ENCODE measurements at places on chromosomes 13 and 19.
A peak's percentile ranks its signal among the peaks of the same experiment; 100 is the strongest.

- no peak for DNase-seq
These were observed 23.4 kb downstream of the MBD3L2B start for GRCh38 chr19:6997679-6998445.

DNA sequence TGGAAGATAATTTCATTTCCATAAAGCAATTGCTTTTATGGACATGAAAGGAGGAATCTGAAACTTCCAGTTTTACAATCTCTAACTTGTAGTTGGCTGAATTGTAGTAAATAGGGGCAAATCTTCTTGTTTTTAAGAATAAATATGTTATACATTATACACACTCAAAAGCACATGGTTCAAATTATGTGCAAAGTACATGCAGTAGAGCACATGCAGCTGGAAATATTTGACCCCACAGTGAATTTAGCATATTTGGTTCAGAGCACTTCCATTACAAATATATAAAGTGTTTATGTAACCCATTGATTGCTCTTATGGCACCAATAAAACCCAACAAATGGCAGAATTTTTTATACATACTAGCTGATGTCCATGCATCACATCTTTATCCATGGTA, 180.5 kb downstream of the IRS2 start:
- DNase-seq = no peak

DNA sequence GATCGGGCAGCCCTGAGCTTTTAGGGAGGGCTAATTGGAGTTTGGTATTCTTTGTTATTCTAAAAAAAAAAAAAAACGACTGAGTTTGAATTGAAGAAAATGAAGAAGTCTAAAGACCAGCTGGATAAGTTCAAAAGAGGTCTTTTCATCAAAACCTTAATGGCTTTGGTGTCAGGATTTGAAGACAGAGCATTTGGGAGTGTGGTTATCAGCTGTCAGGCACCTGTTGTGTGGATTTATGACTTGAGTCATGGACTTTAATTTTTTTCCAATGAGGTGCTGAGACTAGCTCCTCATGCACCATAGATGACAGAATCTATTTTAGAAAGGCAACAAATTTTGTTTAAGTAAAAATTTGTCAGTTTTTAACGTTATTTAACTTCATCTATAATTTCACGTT, 72.5 kb downstream of the FREM2 start:
- no peak for DNase-seq

DNA sequence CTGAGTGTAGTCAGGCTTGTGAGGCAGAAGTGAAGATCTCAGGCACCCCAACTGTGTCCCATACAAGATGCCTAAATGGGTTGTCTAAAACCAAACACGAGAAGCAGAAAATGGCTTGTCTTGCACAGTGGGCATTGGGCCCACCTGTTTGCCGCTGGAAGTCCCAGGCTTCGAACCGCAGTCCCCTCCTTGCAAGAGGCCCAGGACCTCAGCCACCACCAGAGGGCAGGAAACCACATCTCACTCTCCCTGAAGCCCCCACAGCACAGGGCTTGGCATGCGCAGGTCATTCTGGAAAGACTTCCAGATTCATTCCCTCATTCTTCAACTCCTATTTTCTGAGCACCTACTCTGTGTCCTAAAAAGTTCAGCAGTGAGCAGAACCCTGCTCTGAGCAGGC, 973.7 kb downstream of the UQCRFS1 start:
- no peak for DNase-seq

DNA sequence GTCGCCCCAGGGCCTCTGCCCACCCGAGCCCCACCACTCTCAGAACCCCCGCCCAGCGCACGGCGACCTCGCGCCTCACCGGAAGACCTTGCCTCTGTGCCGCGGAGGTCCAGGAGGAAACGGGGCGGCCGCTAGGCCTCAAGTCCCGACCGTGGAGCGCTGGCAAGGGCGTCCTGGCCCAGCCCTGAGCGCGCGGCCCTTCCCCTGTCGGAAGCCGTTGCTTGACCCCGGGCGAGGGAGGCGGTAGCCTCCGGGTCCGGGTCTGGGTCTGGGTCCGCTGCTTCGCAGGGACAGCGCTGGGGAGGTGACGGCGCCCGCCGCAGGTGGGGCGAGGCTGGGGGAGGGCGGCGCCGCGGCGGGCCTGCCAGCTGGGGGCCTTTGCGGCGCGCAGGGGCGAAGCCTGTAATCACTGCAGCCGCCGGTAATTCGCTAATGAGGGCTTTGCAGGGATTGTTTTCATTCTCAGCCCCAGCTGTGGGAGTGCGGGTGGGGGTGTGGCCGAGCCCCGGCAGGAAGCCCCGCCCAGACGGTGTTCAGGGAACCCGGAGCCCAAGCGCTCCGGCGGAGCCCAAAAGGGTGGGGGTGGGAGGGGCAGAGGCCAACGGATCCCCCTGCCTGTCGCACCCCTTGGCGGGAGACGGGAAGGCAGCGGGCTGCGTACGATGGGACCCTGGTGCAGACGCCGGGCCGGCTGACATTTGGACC, 8.6 kb downstream of the C19orf25 start:
- DNase-seq = peak; percentile 62

- DNase-seq = no peak
These were observed 136.2 kb downstream of the KLF12 start for GRCh38 chr13:73997964-73998363.

DNA sequence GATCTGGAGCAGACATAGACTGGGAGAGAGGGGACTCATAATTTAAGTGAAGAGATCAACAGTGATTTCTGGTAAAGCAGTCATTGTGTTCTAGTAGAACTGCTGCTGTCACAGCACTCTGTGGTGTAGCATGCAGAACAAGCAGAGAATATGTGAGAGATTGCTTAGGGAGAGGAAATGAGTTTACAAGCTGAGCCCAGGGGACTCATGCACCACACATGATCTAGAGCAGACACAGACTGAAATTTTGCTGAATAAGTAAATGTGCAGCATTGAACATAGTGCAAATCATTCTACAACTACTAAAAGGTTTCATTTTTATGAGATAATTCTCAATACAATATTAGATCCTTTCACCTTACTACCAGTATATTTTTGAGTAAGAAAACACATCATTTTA, 125.7 kb downstream of the MYO16 start:
- no peak for DNase-seq

DNA sequence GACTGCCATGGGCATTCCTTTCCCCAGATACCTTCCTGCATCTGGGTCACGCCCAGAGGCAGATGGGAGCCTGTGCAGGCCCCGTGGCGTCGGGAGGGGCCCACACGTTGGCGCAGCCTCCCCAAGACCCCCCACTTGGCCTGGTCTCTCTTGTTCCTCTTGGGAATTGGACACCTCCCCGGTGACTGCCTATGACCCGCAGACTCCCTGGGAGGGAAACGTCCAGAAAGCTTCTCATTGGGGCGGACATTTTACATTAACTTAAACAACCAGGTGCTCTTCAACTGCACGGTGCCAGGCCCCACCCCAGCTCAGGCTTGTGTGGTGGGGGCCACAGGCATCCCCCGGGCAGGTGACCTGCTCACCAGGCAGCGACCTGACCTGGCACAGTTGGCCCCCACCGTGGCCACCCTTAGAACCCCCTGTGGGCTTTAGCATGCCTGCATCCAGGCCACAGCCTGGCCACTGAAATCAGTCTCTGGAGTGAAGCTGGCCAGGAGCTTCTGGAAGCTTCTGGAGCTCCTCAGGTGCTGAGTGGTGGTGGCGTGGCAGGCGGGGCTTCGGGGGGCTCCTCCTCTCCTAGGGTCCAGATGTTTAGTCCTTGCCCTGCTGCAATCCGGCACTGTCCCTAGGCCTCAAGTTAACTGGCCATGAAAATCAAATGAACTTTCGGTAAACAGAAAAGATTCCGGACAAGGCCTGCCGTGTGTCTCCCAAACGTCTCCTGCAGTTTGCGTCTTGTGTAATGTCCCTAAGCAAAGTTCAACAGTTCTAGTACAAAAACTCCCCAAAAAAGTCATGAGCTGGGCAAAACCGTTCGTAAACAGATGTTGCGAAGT, 8.5 kb upstream of the PROZ start:
- no peak for DNase-seq

GRCh38 chr13:99151516-99151915, 49.1 kb upstream of the UBAC2 start:
- no peak for DNase-seq

- DNase-seq = no peak
These were observed 77.7 kb downstream of the LRRC63 start for GRCh38 chr13:46289260-46289955.

DNA sequence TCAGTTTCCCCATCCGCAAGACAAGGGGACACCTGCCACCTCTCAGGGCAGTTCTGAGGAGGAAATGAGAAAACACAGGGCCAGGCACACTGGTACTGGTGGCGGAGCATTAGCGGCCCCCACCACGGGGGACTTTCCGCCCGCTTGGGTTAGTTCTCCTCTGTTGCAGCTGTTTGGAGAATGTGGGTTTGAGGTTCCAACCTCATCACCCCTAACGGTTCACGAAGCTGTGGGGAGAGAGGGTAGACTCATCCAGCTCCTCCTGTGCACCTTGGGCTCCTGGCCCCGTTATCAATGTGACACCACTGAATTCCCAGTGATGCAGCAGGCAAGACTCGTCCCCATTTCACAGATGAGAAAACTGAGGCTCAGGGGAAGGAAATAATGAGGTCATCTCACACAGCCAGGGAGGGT, 10.3 kb downstream of the PTPRS start:
- peak; percentile 13 for DNase-seq

GRCh38 chr13:80873589-80873988, 532.7 kb upstream of the SPRY2 start:
- peak; percentile 19 for DNase-seq

DNA sequence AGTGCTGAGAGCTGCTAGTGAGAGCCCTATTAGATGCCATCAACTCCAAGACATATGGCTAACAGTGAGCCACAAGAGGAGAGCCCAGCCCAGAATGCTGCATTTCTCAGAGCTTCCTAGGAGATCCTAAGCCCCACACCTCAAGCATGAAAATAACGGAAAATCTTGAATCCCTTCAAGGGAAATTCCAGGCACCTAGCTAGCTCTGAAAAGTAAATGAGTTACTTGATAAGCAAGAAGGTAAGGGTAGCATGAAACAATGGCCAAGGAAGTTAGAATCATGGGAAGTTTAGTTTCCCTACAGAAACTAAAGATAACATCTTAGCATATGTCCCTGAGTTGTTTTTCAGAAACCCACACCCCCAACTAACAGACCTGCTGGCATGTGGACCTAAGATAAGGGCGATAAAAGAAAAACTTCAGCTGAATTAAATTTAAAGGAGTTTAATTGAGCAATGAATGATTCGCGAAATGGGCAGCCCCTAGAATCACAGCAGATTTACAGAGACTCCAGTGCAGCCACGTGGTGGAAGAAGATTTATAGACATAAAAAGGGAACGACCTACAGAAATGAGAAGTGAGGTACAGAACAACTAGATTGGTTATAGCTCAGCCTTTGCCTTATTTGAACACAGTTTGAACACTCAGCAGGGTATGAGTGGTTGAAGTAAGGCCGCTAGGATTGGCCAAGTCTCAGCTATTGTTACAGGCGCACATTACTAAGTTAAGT, 301.3 kb upstream of the DACH1 start:
- no peak for DNase-seq

- DNase-seq = peak; percentile 66
These were observed 1.3 kb downstream of the RFX2 start for GRCh38 chr19:6108721-6109633.

DNA sequence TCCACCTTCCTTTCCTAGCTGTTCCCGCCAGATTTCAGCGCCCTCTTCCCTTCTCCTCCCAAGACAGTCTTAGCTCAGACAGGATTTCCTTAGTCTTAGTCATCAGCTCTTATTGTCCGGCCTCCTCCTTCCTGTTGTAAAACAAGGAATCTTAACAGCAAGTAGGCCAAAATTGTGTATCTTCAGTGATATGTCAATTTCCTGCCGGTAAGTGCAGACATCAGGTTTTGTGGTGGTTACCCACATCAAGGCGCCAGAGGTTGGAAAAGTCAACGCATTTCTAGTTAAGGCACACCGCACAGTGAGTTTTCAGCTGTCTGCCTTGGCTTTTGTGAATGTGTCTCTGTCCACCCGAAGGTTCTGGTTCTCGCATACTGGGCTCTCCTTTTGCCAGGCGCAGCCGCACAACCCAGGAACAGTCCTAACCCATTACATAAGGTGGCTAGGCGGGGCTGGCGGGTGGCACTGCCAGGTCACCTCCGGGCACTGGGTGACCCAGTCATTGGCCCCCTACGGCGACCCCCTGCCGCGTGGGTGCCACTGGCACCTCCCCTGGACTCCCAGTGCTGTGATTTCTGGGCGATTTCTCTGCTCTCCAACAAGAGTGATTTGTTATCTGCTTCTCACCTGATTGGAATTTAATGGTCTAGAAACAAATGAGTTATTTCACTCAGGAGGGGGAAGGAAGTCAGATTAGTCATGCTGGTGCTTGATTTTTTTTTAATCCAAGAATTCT, 12.9 kb downstream of the COL4A2 start:
- DNase-seq = no peak

GRCh38 chr19:56269348-56269747, 3.2 kb upstream of the EDDM13 start:
- DNase-seq = no peak

DNA sequence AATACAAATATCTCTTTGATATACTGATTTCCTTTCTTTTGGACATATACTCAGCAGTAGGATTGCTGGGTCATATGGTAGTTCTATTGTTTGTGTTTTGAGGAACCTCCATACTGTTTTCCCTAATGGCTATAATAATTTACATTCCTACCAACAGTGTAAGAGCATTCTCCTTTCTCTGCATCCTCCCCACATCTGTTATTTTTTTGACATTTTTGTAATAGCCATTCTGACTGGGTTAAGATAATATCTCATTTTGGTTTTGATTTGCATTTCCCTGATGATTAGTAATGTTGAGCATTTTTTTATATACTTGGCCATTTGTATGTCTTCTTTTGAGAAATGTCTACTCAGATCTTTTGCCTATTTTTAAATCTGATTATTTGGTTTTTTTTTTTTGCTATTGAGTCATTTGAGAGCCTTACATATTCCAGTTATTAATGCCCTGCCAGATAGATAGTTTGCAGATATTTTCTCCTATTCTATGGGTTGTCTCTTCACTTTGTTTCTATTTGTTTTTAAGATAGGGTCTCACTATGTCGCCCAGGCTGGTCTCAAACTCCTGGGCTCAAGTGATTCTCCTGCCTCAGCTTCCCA, 95.7 kb downstream of the FNDC3A start:
- no peak for DNase-seq

DNA sequence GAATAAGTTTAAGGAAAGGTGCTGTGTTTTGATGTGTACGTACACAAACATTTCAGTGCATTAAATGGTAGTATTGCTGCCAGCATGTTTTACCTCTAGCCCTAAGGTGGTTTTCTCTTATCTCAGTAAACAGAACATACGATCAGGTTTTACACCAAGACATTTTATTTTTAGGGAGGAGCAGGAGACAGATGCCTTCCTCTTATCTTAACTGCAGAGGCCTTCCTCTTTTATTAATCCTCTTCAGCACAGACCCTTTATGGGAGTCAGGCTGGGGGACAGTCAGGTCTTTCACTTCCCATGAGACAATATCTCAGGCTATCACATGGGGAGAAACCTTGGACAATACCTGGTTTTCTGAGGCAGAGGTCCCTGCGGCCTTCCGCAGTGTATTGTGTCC, 14.9 kb upstream of the ZNF611 start:
- no peak for DNase-seq

Measured in CD4-positive, alpha-beta T cell treated with Interferon gamma for 1 hour (primary cell).